ENCODE measurements at places on chromosomes 16 and 17.

- DNase-seq: peak; percentile 12
Measured at GRCh38 chr16:12089492-12090150, 113.1 kb downstream of the SNX29 start.

DNA sequence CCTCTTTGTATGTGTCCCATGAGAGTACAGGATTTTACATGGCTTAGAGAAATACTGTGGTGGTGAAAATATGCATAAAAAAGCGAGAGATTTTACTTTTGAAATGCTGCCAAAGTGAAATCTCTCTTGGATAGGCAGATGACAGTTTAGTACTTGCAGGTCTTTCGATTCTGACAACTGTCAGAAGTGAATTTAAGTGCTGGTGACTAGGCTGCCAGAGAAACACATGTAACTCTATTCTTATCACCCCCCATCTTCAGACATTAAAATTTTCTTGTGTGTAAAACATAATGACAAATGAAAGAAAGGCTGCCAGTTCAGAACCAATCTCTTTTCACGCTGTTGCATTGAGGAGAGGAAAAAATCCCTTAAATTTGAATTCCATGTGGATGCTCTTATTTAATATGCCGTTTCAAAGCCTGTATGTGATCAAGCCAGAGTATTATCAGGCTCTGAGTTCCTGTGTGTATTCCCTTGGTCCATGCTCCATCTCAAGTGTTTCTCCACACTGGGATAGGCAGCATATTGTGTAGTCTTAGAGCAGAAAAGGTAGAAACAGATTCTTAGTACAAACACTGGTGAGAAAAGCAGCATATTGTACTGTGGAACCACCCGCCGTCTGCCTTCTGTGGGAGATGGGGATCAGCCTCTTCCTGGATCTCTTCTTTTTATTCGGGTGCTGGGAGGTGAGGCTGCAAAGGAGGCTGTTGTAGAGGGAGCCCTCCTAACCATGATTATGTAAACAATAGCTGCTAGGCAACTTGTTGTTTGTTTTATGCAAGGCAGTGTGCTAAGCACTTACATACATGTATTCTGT lies 291.3 kb downstream of the WWOX start:
- no peak for DNase-seq

- no peak for DNase-seq
Measured at GRCh38 chr16:12557786-12558185, 245.9 kb downstream of the CPPED1 start.

DNA sequence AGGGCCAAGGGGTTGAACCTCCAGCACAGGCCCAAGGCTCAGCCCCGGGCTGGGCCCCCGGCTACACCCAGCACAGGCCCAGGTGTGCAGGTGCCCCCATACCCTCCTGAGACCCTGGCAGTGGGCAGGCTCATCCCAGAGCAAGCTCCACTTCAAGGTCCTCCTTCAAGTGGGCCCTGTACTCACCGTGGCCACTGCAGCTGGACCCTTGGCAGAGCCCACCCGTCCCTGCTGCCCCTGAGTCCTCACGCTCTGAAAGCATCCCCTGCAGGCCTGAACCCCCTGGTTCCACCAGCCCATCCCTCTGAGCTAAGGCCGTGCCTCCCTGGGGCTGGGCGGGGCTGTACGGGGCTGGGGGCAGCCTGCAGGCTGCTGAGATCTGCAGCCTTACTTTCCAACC lies 11.2 kb upstream of the CACNA1H start:
- no peak for DNase-seq

- no peak for DNase-seq
Measured at GRCh38 chr17:66233023-66233753, 4.0 kb upstream of the APOH start.

DNA sequence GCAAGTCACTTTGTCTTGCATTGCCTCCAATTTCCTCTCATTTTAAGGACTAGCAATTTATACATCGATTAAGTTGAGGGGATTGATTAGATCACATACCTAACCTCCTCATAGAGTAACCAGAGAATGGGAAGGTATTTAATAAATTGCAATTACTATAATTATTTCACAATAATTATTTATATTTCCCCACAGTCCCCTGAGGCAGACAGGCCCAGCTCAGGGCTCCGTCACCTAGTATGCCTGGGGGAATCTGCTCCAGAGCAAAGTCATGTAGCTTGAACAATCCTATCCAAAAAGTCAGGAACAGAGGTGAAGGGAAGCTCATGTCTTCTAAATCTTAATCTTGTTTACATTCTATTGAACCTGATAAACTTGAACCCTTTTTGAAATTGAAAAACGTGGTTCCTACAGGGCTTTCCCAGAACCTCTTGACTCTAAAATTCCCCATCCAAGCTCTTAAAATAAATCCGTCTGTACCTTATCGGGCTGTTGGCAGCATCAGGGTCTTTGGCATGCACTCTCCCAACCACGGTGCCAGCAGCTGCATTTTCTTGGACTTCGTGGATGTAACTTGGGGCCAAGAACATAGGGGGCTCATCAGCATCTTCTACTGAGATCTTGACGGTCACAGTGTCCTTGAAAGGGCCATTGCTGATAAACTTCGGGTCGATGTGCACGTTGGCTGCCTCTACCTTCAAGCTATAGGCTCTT lies 140.1 kb downstream of the CDH11 start:
- no peak for DNase-seq

DNA sequence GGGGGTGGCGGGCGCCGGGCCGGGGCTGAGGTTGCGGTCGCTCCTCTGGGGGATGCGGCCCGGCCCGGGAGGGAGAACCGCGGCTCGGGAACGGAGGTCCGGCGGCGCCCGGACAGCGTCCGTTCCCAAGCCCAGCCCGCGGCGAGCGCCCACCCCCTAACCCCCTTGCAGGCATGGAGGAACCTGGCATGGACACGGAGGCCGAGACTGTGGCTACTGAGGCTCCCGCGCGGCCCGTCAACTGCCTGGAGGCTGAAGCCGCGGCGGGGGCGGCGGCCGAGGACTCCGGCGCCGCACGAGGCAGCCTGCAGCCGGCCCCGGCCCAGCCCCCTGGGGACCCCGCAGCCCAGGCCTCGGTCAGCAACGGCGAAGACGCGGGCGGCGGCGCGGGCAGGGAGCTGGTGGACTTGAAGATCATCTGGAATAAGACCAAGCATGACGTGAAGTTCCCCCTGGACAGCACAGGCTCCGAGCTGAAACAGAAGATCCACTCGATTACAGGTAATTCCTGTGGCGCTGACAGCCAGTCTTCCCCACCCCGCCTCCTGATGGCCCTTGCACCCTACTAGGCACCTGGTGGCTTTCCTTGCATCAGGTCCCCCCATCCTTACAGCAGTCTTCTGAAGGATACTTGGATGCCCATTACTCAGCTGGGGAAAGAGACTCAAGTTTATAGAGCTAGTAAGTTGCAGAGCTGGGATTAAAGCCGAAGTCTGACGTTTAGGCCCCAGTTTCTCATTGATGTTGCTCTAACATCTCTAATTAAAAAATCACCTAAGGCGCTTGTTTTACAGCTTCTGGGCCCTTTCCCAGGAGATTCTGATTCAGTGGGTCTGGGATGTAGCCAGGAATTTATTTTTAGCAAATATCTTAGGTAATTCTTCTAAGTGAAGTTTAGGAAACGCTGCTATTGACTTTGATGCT lies 514 bp downstream of the UBFD1 start:
- no peak for DNase-seq

- no peak for DNase-seq
Measured at GRCh38 chr16:11260596-11260966, 4.6 kb upstream of the SOCS1 start.

DNA sequence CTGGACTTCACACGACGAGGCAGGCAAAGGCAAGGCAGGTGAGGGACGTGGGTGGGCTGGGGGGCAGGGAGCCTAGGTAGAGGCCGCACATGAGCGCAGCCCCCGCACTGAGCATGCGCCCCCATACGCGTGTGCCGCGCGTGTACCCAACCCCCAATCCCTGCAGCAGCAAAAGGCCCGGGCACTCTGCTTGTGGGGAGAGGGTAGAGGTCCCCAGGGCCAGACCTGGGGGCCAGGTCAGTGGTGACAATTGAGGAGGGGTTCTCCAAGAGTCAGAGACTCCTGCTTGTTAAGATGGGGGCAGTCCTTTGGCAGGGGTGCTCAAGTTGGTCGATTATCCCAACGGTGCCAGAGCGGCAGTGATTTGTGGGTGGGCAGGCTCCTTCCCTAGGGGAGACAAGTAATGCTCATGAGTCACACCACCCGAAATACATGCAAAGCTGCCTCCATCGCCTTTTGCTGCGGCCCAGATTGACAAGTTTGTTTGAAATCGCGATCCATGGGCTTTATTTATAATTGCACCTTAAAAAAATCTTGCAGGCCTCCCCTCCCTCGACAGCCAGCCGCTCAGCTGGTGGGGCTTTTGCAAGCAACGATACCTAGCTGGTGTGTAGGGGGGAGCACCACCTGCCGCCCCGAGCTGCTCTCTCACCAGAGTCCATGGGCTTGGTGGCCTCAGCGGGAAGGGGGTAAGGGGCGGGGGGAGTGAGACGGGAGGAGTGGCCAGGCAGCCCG lies 1.1 kb upstream of the GIT1 start:
- DNase-seq: peak; percentile 13

DNA sequence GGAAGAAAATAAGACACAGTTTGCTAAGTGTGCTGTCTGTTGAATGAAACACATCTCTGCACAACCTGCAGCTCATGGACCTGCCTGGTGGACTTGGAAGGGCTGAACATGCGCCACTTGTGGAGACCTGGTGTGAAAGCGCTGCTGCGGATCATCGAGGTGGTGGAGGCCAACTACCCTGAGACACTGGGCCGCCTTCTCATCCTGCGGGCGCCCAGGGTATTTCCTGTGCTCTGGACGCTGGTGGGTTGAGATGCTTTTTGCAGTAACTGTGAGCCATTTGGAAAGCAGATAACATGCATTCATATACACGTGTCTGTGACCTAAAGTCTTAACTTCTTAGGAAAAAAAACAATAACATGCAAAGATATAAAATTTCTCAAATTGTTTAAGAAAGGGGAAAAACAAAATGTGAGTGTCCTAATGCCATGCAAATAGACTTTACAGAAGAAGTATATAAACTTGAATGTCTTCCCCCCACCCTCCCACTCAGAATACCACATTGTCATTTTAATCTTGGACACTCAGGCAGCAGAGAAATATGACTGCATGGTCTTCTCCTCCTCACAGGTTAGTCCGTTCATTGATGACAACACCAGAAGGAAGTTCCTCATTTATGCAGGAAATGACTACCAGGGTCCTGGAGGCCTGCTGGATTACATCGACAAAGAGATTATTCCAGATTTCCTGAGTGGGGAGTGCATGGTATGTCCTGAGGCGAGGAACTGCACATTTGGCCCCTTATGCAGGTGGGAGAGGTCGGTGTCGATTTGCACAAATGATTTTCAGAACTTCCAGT lies 65.6 kb downstream of the SEC14L1 start:
- no peak for DNase-seq

GRCh38 chr16:53805113-53805512 lies 101.2 kb downstream of the FTO start:
- DNase-seq: no peak

GRCh38 chr16:1990351-1991134 lies 773 bp downstream of the SYNGR3 start:
- no peak for DNase-seq

DNA sequence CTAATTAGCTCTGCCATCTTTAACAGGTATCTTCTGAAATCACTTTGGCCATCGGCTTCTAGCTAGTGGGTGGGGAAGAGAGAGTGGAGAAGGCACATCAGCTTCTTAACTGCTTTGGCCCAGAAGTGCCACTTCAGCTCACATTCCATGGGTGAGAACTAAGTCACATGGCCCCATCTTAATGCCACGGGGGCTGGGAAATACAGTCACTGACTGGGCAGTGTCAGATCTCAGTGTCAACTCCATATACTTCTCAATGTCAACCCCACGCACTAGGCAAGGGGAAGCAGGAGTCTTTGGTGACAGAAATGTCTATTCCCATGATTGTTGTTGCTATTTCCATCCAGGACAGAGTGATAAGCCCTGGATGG lies 29.4 kb downstream of the CCR7 start:
- DNase-seq: no peak

DNA sequence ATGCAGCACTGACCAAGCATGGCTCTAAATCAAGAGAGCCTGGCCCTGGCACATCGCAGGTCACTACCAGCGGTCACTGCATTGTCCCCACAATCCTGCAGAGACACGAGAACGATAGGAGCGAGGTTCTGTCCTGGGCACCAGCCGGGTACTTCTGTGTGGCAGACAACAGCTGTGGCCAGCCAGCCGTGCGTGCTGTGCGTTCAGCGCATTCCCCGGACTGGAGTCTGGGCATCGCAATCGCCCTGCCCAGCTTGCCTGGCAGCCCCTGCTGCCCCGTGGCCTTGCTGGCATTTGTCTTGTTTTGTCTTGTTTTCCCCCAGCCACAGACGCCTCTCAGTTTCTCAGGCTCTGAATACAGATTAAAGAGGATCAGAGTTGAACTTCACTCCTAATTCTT lies 33.9 kb downstream of the COTL1 start:
- DNase-seq: no peak

- no peak for DNase-seq
Measured at GRCh38 chr16:4968879-4969483, 10.9 kb downstream of the SEC14L5 start.

DNA sequence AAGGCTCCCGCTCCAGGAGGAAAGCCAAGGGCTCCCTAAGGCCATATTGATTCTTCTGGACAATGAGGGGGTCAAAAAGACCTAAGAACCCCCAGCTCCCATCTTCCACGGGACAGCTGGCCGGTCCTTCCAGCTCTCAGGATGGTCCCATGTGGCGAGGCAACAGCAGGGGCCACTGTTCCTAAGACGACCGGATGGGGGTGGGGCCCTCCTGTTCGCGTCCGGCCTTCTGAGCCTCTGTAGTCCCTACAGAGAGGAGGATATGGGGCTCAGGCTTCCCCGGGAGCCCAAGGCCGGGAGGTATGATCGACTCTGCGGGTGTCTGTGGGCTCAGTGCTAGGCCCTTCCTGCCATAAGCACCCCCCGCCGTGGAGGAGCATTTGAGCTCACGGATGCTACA lies 6.0 kb upstream of the DCXR start:
- DNase-seq: no peak

DNA sequence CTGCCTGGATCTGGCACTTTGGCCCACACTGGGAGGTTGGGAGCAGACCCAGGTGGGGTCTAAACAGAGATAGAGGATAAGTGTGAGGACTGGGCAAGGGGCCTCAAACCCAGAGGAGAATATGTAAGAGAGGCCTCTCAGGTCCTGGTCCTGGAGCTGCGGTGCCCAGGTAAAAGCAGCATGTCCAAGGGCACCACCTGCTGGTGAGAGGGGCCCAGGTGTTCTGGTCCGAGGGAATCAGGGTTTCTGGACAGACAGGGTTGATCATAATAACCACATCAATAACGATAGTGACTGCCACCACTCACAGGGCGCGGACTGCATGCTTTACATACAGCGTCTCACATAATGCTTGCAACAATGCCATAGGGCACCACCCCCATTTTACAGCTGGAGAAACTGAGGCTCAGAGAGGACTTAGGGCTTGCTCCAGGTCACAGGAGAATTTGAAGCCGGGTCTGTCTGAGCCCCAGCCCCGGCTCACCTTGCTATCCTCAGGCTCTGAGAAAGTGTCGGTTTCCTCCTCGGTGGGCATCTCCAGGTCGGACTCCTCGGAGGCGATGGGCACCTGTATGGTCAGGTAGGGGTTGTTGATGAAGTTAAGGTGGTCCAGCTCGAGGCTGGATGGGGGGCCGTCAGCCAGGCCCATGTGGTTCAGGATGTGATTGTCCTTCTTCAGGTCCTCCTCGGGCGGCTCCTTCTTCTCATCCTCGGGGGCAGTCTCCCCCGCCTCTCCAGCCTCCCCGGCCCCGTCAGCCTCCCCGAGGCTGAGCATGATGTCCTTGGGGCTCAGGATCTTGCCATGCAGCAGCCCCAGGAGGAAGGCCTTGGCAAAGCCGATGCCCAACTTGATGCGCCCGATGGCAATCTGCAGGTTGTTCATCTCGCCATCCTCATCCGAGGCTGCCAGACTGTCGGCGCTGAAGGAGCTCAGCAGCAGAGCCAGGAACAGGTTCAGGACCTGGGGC lies 19.1 kb upstream of the CD79B start:
- peak; percentile 58 for DNase-seq

Data from HCT116 (cell line).